ENCODE measurements at places on chromosomes 6 and 20.

- no peak for DNase-seq
Measured at GRCh38 chr6:7568021-7568420, 22.0 kb upstream of the SNRNP48 start.

DNA sequence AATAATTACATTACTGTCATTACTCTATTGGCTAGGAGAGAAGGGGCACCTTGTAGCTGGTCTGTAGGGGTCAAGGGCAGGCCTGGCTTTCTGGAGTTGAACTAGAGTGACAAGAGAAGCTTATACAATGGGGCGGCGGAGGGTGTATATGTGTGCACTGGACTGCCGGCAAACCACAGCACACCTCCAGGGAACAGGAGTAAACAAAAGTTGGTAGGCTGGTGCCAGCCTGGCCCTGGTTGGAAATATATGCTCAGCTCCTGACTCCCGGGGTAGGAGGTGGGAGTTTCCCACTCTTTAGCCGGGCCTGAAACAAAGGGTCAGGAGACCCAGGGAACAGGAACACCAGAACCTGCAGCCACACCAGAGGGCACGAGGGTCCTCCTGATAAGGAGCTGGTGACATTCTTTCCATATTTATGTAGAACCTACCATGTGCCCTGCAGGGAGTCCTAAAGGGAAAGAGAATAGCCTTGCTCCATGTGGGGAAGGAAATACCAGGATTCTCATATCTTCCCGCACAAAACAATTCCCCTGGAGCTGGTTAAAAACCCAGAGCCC lies 5.1 kb downstream of the C6orf132 start:
- DNase-seq = no peak

GRCh38 chr6:163759542-163759941 lies 345.0 kb downstream of the QKI start:
- DNase-seq = no peak

GRCh38 chr20:17557675-17558006 lies 12.2 kb upstream of the DSTN start:
- DNase-seq = no peak

- DNase-seq = no peak
Measured at GRCh38 chr6:25583099-25583498, 68.9 kb upstream of the SCGN start.

GRCh38 chr6:50663806-50664205 lies 49.5 kb upstream of the TFAP2D start:
- DNase-seq = no peak

Data from CD14-positive monocyte (primary cell).